ENCODE measurements at places on chromosomes 5 and 9.
A peak's percentile ranks its signal among the peaks of the same experiment; 100 is the strongest.

DNA sequence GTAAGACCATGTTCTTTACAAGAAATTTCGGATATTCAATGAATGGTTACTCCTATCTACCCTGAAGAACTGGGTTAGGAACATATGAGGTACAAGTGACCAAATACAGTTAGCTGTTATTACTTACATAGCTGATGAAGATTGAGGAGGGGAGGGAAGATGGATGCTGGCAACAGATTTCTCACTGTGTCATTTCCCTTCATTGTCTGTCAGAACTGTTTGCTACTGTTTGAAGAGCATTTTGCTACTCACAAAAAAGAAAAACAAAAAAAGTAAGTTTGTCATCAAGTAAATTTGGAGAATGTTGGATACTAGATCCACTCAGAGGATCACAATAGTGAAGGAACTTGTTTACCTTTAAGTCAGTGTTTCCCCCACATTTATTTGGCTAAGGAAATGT is 53.7 kb downstream of the ENC1 start:
- H3K4me1 ChIP-seq = peaks cover 4% of the 10 kb centered on the region
- H3K4me3 ChIP-seq = no peak overlapping the region
- no peak overlapping the region for H3K27ac ChIP-seq
- DNase-seq = no peak
- no peaks in the 10 kb centered on the region for H3K27me3 ChIP-seq
- no peaks in the 10 kb centered on the region for H3K36me3 ChIP-seq

- H3K27ac ChIP-seq = no peak overlapping the region
- no peaks in the 10 kb centered on the region for H3K27me3 ChIP-seq
- no peak overlapping the region for H3K4me3 ChIP-seq
- no peak for DNase-seq
- H3K4me1 ChIP-seq = no peaks in the 10 kb centered on the region
Observed at GRCh38 chr5:59732301-59732700, 161.2 kb downstream of the PDE4D start.

DNA sequence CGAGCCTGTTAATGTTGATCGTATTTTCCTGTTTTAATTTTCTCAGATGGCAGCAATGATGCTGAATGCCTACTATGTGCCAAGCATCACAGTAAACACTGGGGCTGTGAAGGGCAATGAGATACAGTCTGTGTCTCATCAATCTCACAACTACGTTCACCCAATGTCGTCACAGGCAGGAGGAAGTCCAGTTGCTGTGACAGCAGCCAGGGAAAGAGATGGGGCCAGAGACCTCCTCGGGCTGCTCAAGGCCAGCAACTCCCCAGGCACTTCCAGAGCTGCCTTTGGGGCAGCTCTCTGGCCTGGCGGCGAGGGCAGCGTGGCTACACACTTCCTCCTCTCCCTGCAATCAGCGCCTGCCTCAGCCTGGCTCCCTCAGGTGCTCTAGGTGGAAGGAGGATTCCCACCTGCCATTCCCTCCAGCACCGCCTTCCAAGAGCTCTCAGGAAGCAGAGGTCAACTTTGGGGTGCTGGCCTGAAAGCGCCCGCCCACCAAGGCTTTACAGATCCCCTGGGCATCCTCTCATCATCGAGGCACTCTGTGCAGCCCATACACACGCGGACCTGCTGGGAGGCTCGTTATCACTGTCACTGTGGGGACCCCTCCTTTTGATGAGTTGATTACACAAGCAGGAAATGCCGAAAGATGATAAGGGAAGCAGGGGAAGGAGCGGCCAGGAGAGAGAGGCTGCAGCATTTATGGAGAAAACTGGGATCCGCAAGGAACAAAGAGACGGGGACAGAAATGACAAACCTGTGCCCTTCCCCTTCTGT is 159.2 kb downstream of the ZDHHC21 start:
- no peak overlapping the region for H3K27ac ChIP-seq
- H3K4me3 ChIP-seq = no peak overlapping the region
- H3K36me3 ChIP-seq = no peaks in the 10 kb centered on the region
- no peaks in the 10 kb centered on the region for H3K4me1 ChIP-seq
- no peaks in the 10 kb centered on the region for H3K27me3 ChIP-seq

GRCh38 chr9:116737152-116737546 is 50.0 kb downstream of the TRIM32 start:
- H3K27ac ChIP-seq = no peak overlapping the region
- DNase-seq = no peak
- no peak overlapping the region for H3K4me3 ChIP-seq
- no peaks in the 10 kb centered on the region for H3K36me3 ChIP-seq
- H3K4me1 ChIP-seq = peaks cover 6% of the 10 kb centered on the region

DNA sequence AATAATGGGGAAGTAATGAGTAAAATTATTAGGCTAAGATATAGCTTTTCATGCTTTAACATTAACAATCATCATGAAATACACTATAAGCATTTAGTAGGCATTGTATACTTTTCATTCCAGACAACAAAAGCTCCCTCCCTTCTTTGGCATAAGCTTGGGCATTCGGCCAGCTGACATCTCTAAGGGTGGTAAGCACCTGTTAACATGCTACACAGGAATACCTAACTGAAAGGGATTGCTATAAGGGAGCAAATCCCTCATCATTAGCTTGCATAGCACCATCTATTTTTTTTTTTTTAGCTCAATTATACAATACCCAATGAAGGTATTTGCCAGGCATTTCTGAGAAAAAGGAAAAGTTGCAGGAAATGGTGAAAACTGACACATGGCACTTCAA is 16.6 kb downstream of the STRBP start:
- H3K27ac ChIP-seq = no peak overlapping the region
- no peaks in the 10 kb centered on the region for H3K4me1 ChIP-seq
- DNase-seq = no peak
- no peaks in the 10 kb centered on the region for H3K27me3 ChIP-seq
- H3K4me3 ChIP-seq = no peak overlapping the region
- H3K36me3 ChIP-seq = no peaks in the 10 kb centered on the region

DNA sequence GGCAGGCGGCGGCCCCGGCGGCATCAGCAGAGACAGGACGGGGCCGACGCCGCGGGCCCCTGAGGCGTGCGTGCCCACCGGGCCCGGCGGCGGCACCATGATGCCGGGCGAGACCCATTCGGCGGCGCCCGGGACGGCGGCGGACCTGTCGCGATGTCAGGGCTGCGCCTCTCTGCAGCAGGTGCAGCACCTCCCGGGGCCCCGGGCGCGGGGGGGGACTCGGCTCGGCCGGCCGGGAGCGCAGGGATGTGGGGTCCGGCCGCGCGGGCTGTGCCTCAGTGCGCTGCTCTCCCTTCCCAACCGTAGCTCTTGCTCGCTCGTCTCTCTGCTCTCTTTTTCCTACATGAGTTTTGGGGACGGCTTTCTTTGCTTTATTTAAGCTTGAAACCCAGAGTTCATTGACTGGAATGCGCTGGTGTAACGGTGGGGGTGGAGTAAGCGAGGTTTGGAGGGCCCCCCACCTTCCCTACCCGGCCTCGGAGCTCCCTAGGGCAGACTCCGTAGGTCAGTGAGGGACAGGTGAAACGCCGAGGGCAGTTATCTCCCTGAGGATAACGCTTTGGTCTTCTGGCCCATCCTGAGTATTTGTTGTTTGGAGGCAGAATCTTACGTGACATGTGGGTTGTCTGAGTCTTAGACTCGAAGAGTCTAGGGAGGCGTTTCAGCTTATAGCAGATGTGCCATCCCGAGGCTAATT is 490 bp downstream of the ICE1 start:
- peak overlapping the region; percentile 96 for H3K4me3 ChIP-seq
- no peaks in the 10 kb centered on the region for H3K36me3 ChIP-seq
- no peaks in the 10 kb centered on the region for H3K27me3 ChIP-seq
- peaks cover 48% of the 10 kb centered on the region for H3K4me1 ChIP-seq

GRCh38 chr5:62328772-62329491 is 22.9 kb downstream of the KIF2A start:
- no peak for DNase-seq
- no peaks in the 10 kb centered on the region for H3K27me3 ChIP-seq
- H3K4me3 ChIP-seq = no peak overlapping the region
- H3K4me1 ChIP-seq = peaks cover 10% of the 10 kb centered on the region
- no peaks in the 10 kb centered on the region for H3K36me3 ChIP-seq
- no peak overlapping the region for H3K27ac ChIP-seq

GRCh38 chr5:34842554-34842953 is 3.6 kb downstream of the TTC23L start:
- no peak overlapping the region for H3K4me3 ChIP-seq
- no peak overlapping the region for H3K27ac ChIP-seq
- H3K36me3 ChIP-seq = no peaks in the 10 kb centered on the region
- H3K4me1 ChIP-seq = peaks cover 13% of the 10 kb centered on the region
- no peaks in the 10 kb centered on the region for H3K27me3 ChIP-seq

DNA sequence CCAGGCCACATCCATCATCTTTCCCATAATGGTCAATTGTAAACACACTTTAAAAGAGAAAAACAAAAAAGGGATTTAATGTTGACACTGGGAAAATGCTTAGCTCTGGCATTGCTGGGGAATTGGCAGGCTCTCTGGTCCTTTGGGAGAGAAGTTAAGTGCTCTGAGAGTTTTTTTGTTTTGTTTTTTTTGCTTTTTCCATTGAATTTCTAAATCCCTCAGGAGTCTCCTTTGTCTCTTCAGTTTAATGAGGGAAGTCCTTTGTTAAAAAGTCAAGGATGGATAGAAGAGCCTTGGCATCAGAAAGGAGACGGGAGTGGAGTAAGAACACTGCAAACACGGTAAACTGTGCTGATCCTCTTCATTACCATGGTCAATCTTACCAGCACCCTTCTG is 7.1 kb upstream of the HAND1 start:
- peaks cover 13% of the 10 kb centered on the region for H3K4me1 ChIP-seq
- H3K27me3 ChIP-seq = peaks cover 80% of the 10 kb centered on the region
- no peak for DNase-seq
- H3K27ac ChIP-seq = no peak overlapping the region

- H3K4me3 ChIP-seq = peak overlapping the region; percentile 2
- peaks cover 53% of the 10 kb centered on the region for H3K36me3 ChIP-seq
- H3K4me1 ChIP-seq = peaks cover 28% of the 10 kb centered on the region
- peak overlapping the region; percentile 88 for H3K27ac ChIP-seq
- peak; percentile 93 for DNase-seq
Observed at GRCh38 chr9:130128733-130129431, 43.3 kb upstream of the NCS1 start.

DNA sequence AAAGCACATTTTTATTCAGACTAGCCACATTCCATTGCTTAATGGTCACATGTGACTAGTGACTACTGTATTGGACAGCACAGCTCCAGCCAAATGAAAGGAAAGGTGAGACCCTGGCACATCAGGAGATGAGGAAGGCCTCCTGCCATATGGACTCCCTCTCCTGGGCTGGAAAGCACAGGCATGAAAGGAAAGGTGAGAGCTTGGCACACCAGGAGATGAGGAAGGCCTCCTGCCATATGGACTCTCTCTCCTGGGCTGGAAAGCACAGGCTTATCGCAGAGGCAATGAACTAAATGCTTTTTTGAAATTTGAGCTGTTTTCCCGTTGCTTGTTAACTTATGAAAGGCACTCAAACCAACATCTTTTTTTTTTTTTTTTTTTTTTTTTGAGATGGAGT is 144.8 kb upstream of the SLC12A2 start:
- H3K27ac ChIP-seq = no peak overlapping the region
- peaks cover 1% of the 10 kb centered on the region for H3K36me3 ChIP-seq
- no peak overlapping the region for H3K4me3 ChIP-seq
- H3K27me3 ChIP-seq = no peaks in the 10 kb centered on the region
- H3K4me1 ChIP-seq = peaks cover 6% of the 10 kb centered on the region

GRCh38 chr9:89985068-89985467 is 380.3 kb downstream of the GADD45G start:
- no peak overlapping the region for H3K27ac ChIP-seq
- no peak overlapping the region for H3K4me3 ChIP-seq
- H3K27me3 ChIP-seq = no peaks in the 10 kb centered on the region
- DNase-seq = no peak

DNA sequence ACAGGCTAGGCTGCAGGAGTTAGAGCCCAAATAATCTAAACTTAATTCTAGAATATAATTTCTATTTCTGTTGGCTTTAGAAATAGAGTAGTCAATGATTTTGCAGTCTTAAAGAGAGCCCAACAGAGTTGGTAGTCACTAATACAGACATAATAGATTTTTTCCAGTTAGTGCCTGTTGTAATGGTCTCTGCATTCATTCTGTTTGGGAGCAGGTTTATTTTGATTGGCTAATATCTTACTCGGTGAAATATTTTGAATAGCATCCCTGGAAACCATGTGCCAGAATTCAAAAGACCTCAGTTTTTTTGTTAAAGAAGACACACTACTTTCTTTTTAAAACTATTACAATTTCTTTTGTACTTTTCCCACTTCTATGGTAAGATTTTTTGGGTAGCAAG is 107.2 kb downstream of the RASGRF2 start:
- H3K36me3 ChIP-seq = peaks cover 7% of the 10 kb centered on the region
- H3K27ac ChIP-seq = peak overlapping the region; percentile 8
- no peaks in the 10 kb centered on the region for H3K27me3 ChIP-seq
- DNase-seq = no peak
- H3K4me3 ChIP-seq = no peak overlapping the region
- H3K4me1 ChIP-seq = no peaks in the 10 kb centered on the region

GRCh38 chr9:137515338-137515724 is 34.9 kb downstream of the PNPLA7 start:
- DNase-seq = no peak
- peaks cover 15% of the 10 kb centered on the region for H3K36me3 ChIP-seq
- no peak overlapping the region for H3K27ac ChIP-seq
- H3K4me1 ChIP-seq = no peaks in the 10 kb centered on the region

- no peaks in the 10 kb centered on the region for H3K36me3 ChIP-seq
- peak overlapping the region; percentile 52 for H3K27ac ChIP-seq
- no peak overlapping the region for H3K4me3 ChIP-seq
- H3K4me1 ChIP-seq = peaks cover 20% of the 10 kb centered on the region
- DNase-seq = no peak
- H3K27me3 ChIP-seq = no peaks in the 10 kb centered on the region
Observed at GRCh38 chr5:142015781-142016533, 3.1 kb upstream of the GNPDA1 start.

- peaks cover 70% of the 10 kb centered on the region for H3K4me1 ChIP-seq
- H3K27ac ChIP-seq = peak overlapping the region; percentile 34
- no peaks in the 10 kb centered on the region for H3K27me3 ChIP-seq
- H3K4me3 ChIP-seq = no peak overlapping the region
- DNase-seq = no peak
Observed at GRCh38 chr5:140295414-140295813, 7.5 kb downstream of the PFDN1 start.

DNA sequence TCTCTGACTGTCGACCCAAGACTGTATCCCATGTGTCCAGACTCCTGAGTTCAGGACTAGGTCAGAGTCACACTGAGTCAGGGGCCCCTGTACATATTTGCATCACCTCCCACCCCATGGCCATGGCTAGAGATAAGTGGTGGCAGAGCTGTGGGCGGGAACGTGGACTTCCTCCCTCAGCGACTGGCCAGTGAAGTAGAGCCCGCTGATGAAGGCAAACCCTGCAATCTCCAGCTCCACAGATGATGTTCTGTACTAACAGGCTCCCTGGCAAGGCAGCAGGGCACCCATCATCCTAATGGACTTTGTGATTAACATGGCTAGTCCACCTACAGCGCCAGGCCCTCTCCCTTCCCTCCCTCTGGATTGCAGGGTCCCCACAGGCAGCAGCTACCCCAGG is 110.5 kb upstream of the LRRTM2 start:
- peak overlapping the region; percentile 34 for H3K27ac ChIP-seq
- H3K4me1 ChIP-seq = peaks cover 16% of the 10 kb centered on the region
- no peaks in the 10 kb centered on the region for H3K27me3 ChIP-seq
- H3K36me3 ChIP-seq = peaks cover 3% of the 10 kb centered on the region

GRCh38 chr9:87547671-87548081 is 50.0 kb downstream of the DAPK1 start:
- no peaks in the 10 kb centered on the region for H3K36me3 ChIP-seq
- peak overlapping the region; percentile 34 for H3K27ac ChIP-seq
- DNase-seq = peak; percentile 91
- H3K4me3 ChIP-seq = no peak overlapping the region

Measured in esophagus muscularis mucosa (tissue), 4 donors.